Right hindlimb (tissue), 1 donor: ENCODE measurements at places on chromosomes 11 and 22.
A peak's percentile ranks its signal among the peaks of the same experiment; 100 is the strongest.

DNA sequence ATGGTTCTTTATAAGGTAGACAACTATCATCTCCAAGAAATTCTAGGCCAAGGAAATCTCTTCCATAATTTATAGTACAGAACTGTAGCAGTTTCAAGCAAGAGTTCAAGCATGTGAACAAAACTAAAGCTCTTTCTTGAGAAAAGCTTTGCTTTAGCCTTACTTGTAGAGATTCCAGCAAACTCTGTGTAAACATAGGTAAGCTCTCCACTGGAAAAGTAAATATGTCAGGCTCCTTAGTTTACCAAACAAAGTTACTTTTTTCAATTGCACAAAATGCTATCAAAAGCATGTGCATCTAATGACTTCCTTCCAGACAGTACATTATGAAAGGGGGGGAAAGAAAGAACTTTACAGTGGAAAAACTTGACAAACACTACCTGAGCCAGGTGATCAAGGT lies 125.0 kb downstream of the SIK3 start:
- no peak for DNase-seq

DNA sequence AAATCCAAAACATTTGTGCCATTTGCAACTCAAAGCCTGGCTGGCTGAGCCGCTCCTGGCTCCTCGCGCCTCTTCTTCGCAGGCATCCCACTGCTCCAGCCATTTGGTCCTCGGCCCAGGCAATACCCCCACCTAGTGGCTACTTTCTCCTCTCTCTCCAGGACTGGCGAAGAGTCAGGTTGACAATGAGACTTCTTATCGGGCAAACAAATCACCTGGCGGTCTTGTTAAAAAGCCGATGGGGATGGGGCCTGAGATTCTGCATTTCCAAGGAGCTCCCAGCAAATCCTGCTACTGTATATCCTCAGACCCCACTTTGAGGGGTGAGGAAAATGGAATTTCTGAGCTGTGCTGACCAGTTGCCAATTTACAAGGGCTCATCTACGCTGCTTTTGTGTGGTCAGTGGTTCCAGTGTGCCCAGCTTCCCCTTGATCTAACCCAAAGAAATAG lies 89.0 kb downstream of the ISX start:
- DNase-seq, result peak; percentile 54

- no peak for DNase-seq
These were observed 892.3 kb upstream of the CHORDC1 start for GRCh38 chr11:91115116-91115515.

DNA sequence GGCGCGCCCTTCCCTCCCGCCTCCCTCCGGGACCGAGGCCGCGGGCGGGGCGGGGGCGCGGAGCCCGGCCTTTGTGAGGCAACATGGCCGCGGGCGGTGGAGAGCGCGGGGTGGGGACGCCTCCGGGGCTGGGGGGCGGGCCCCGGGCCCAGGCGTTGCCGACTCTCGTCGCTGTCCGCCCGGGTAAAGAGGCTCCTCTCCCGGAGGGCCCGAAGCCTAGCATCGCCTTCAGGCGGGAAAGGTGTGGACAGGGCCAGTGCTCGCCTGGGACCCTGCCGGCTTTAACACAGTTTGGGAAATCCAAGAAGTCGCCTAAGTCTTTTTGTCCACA lies 369 bp downstream of the DGCR8 start:
- DNase-seq, result peak; percentile 75

- no peak for DNase-seq
These were observed 433.3 kb downstream of the BUD13 start for GRCh38 chr11:116339306-116340098.

DNA sequence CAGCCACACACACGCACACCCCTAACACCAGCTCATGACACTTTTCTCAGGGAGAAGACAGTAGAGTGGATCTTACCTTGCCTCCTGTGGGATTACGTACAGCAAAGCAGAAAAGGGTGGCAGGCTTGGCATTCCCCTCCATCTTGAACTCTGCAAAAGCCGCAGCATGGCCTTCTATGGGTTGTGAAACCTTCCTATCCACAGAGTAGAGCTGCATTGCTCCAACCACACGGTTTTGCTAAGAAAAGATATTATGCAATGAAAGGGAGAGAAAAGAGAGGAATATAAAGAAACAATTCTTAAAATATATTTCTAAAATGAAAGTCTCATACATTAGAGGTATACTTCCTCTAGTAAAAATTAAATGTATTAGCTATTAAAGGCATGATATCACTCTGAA lies 48.8 kb downstream of the CLTCL1 start:
- no peak for DNase-seq

- no peak for DNase-seq
These were observed 8.9 kb upstream of the NLRP6 start for GRCh38 chr11:269146-269890.

DNA sequence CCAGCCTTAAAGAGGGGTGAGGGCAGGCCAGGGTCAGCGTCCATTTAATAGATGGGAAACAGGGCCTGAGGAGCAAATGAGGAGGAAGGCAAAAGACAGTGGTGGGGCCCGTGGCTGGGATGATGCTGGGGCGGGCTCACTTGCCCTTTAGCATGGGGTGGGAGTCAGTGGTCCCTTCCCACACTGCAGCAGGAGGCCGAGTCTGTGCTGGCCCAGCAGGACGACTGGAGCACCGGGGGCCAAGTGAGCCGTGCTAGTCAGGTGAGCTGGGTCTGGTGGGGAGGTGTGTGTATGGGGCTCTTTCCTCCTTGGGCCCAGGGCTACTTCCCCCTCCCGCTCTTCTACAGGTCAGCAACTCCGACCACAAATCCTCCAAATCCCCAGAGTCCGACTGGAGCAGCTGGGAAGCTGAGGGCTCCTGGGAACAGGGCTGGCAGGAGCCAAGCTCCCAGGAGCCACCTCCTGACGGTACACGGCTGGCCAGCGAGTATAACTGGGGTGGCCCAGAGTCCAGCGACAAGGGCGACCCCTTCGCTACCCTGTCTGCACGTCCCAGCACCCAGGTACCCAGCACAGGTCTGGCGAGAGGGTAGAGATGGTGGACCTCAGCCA lies 12.8 kb downstream of the SCYL1 start:
- no peak for DNase-seq

- no peak for DNase-seq
These were observed 1.4 kb upstream of the SRSF8 start for GRCh38 chr11:95065336-95065735.

GRCh38 chr11:114815176-114815575 lies 136.8 kb downstream of the NXPE2 start:
- no peak for DNase-seq

- no peak for DNase-seq
These were observed 111.9 kb downstream of the EHF start for GRCh38 chr11:34732831-34733230.

DNA sequence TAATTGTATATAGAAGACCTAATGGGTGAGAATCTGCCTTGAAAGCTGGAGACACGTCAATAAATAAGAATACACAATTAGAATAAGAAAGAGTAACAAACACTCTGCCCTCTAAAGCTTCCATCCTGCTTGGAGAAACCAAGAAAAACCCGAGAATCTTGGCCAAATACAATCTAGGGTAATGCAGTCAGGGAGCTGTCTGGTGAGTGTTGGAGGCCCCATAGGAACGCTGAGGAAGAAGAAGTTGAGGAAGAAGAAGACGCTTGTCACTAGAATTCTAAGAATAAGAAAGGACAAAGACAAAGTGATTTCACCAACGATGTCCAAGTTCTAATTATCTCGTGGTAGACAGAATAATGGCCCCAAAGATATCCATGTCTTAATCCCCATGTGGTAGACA lies 4485.9 kb upstream of the OR11H1 start:
- DNase-seq, result no peak

GRCh38 chr11:46392421-46393230 lies 1.1 kb upstream of the CHRM4 start:
- peak; percentile 89 for DNase-seq

DNA sequence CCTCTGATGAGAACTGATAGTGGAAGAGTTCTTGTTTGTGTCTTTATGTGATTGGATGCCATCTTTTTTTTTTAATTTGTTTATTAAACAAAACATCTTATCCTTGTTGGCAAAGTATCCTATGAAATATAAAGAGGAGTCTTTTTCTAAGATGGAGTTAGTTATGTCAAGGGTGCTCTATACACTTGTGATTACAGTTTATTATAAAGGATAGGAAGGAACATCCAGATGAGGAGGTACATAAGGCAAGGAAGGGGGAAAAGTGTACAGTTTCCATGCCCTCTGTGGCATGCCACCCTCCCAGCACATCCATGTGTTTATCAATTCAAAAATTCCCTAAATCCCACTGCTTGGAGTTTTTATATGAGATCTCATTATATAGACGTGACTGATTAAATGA lies 7.4 kb upstream of the RBMXL2 start:
- no peak for DNase-seq

GRCh38 chr11:26084313-26084712 lies 247.6 kb upstream of the ANO3 start:
- no peak for DNase-seq

DNA sequence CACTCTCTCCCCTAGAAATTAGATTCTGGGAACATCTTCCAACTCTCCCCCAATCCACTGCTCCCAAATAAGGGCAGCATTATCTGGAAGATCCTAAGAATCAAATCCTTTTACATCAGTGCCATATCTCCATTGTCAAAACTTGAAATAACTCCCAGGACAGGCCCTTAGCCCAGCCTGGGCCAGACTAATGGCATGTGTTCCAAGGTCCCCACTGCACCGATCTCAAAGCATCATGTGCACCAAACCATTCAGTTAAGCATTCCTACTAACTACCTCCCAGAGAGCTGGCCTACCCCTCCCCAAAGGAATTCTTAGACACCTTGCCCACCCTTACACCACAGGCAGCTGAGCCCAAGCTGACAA lies 44.2 kb upstream of the POU2AF1 start:
- no peak for DNase-seq

DNA sequence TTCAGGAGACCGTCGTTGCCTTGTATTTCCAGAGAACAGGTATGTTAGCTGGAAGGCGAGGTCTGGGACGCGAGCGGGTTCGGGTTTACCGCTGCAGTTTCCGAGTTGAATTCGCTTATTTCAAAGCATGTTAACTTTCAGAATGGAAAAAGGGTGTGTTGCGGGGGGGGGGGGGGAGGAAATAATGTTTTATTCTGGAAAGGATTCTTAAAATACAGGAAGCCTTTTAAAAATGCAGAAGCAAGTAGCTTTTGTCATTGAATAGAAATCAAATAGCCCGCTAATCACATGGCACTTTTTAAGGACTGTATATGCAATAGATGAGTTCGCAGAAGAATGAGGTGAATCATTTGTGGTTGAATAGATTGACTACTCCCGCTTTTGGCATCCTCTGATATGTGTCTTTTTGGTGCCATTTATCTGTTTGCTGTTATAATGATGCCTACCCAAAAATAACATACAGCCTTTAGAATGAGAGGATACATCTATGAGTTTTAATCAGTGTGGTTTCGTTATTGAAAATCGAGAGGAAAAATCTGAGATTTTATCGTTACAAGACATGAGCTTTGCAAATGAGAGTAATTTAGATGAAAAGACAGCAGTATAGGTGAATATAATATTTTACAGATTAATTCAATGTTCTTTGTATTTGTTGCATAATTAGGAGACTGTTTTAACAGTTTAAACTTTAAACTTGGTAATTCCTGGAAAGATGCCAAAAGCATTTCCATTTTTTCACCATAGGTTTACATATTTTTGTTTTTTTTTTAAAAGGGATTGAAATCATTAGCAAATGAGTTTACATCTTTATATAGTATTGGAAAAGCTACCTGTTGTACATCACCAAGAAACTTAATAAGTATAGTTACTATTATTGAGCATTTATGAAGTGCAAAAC lies 1.7 kb downstream of the PDE3B start:
- DNase-seq, result no peak

DNA sequence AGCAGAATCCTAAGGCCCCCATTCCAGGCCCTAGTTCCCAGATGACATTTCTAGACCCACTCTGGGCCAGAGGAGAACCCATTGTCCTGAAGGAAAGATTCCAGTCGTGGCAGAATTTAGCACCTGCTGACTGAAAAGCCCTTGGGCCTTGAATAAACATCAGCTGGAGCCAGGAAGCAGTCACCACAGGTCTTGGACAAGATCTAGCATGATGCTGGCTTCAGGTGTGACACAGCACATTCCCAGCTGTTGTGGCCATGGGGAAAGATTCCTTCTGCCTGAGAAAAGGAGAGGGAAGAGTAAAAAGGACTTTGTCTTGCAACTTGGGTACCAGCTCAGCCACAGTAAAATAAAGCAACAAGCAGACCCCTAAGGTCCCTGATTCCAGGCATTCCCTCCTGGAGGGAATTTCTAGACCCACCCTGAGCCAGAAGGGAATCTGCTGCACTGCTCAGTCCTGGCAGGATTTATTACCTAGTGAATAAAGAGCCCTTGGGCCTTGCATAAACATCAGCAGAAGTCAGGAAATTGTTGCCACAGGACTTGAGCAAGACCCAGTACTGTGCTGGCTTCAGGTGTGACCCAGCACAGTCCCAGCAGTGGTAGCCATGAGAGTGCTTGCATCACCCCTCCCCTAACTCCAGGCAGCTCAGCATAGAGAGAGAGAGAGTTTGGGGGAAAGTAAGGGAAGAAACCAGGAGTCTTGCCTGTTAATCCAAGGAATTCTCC lies 42.5 kb upstream of the PAMR1 start:
- no peak for DNase-seq

GRCh38 chr11:103436131-103436770 lies 327.0 kb downstream of the DYNC2H1 start:
- DNase-seq, result no peak

GRCh38 chr22:41568811-41569210 lies 8.0 kb downstream of the CSDC2 start:
- DNase-seq, result no peak

DNA sequence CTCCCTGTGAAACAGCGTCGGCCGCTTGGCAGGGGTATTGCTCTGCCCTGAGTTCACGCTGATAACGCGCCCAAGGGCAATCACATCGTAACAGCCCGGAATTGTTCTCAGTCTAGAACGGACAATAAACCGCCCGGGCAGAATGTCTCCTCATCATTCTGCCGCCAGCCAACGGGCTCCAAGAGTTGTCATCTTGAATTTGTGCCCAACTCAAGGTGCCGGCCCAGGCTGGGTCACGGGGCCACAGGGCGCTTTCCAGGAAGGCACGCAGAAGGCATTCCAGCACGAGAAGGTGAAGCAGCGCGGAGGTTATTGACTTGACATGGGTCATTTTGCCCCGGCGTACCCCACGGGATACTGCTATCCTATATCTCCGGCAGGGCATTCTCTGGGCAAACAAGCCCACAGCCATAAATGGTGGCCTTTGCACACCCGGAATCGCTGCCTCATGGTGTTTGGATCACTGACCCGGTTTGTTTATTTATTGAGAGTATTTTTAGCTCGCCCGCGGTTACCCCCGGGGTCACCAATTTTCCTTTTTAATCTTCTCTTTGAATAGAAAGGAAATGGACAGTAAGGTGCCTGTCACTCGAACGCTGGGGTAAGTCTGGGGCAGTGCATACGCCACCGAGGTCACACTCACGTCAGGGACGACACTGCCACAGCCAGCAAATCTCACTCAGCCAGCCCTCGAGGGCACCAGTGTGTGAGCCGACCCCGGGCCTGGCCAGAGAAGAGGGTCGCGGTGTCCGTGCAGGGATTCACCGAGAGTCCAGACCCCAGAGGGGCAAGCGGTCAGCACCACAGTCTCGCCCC lies 72.4 kb upstream of the FGF3 start:
- DNase-seq, result no peak

- no peak for DNase-seq
These were observed 18.2 kb downstream of the RFPL3 start for GRCh38 chr22:32375678-32376450.

GRCh38 chr22:41998361-41999261 lies at the start of gene WBP2NL:
TSS of gene WBP2NL (plus strand) at chr22:41998788. CDS start at chr22:41998819, 31 bp downstream.
- DNase-seq, result peak; percentile 74

GRCh38 chr11:111557425-111558111 lies 17.0 kb downstream of the LAYN start:
- DNase-seq, result no peak
